CD14-positive monocyte (primary cell): ENCODE measurements at places on chromosomes 6 and 20.

DNA sequence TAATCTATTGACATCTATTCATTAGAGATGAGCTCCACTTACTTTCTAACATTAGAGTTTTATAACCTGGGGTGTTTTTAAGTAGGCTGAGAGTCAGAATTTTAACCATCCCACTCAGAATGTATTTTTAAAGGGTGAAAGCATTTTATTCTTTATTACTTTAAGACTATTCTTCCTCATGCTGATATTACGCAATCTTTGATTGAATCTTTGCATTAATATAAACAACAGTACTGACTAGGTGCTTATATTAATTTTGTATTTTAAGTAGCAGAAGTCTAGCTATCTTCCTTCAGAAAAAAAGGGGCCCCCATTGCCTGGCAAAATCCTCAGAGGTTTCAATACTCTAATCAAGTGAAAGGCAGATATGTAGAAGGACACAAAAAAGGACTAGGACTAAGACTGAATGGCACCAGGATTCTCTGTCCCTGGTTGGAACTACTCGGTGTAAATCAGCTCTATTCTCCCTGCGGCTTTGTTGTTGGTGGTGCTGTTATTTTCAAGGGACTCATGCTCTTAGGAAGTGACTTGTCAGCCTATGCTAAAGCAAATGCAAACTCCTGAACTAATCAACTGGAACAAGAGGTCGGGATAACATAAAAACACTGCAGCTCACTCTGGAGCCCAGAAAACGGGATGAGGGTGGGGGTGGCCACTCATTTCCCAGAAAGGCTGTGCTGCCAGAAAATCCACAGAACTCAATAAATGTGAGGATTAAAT, 1324.4 kb downstream of the GRIK2 start:
- DNase-seq, result no peak

- DNase-seq, result no peak
Measured at GRCh38 chr20:17936286-17936760, 32.3 kb downstream of the SNX5 start.

DNA sequence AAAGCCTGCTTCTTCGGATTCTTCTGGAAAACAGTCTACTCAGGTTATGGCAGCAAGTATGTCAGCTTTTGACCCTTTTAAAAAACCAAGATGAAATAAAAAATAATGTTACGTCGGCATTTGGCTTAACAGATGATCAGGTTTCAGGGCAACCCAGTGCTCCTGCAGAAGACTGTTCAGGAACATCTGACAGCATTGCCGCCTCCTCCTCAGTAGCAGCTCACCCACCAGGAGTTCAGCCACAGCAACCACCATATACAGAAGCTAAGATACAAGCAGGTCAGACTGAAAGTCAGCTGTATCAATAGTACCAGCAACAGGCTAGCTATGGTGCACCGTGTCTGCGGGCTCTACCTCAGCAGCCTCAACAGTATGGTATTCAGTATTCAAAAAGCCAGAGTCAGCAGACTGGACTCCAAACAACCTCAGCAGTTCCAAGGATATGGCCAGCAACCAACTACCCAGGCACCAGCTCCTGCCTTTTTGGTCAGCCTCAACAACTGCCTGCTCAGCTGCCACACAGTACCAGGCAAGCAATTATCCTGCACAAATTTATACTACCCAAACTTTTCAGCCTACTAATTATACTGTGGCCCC, 51.9 kb downstream of the BTBD9 start:
- no peak for DNase-seq

DNA sequence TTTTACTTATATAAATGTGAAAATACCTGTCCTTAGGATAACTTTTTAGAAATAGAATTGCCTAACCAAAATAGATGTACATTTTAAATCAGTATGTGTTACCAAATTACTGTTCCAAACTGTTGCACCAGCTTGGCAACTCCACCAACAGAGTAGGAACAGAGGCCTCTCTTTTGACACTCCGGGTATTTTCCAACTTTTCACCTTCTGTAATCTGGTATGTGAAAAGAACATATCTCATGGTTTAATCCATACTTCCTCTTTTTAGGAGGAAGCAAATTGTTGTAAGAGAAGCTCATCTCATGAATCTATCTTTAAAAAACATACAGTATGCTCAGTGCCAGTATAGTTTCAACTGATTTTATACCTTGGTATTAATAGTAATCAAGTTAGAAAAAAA, 24.9 kb downstream of the RNF144B start:
- peak; percentile 97 for DNase-seq

DNA sequence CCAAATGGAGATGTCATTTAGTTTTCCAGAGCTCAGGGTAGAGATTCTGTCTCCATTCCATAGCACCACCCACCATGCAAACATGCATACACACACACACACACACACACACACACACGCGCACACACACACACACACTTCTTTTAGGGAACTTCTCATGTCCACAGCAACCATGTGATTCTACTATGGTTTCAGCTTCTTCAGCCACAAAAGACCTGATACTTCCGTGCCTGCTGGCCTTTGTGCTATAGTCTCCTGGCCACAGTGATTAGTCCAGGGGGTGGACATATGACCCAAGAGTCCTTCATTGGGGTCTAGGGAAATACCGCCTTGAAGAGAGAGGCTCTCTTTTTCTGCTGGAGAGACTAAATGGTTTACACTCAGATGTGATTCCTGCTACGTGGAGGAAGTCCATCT, 53.5 kb downstream of the CARMIL1 start:
- peak; percentile 25 for DNase-seq

GRCh38 chr20:61882716-61883615, 182.7 kb downstream of the TAF4 start:
- no peak for DNase-seq

GRCh38 chr6:7138046-7138531, 30.3 kb downstream of the RREB1 start:
- DNase-seq, result no peak

GRCh38 chr6:89640804-89641203, 2.3 kb upstream of the LYRM2 start:
- DNase-seq, result no peak

DNA sequence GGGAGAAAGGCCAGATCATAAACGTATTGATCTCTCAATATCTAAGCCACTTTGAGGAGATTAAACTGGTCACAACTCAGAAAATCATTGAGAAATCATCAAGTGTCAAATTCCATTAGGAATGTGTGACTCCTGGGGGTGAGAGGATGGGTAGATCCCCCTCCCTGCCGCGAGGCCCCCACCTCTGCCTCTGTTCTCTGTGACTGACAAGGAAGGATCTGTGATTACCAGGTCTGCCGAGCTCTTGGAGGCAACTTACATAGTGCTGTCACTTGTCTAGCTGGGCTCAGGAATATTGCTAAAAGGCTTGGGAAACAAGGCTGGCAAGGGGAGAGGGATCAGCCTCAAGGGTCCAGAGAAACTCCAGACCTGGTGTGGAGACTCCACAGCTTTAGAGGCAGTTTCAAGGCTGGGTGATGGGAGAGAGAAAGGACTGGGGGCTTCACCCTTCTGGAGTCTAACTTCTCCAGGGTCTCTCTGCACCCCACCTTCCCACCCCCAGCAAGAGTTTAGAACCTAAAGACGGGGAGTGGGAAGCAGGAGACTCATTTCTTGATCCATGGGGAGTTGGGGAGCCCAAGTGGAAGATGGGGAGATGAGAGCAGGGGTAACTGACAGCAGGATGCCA, 11.6 kb upstream of the ARMC12 start:
- no peak for DNase-seq

GRCh38 chr6:83976037-83976755, 57.4 kb upstream of the MRAP2 start:
- DNase-seq, result no peak

DNA sequence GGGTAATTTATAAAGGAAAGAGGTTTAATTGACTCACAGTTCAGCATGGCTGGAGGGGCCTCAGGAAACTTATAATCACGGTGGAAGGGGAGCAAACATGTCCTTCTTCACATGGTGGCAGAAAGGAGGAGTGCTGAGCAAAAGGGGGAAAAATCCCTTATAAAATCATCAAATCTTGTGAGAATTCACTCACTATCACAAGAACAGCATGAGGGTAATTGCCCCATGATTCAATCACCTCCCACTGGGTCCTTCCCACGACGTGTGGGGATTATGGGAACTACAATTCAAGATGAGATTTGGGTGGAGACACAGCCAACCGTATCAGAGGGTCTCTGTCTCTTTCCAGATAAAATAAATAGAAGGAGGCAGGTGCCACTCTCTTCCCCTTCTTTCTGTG, 48.7 kb downstream of the TNFAIP3 start:
- no peak for DNase-seq

GRCh38 chr6:97394160-97394748, 111.2 kb upstream of the MMS22L start:
- DNase-seq, result peak; percentile 63

- DNase-seq, result no peak
Measured at GRCh38 chr6:44228836-44229235, 5.4 kb downstream of the SLC29A1 start.

- DNase-seq, result no peak
Measured at GRCh38 chr6:154402081-154402780, 45.6 kb upstream of the IPCEF1 start.

DNA sequence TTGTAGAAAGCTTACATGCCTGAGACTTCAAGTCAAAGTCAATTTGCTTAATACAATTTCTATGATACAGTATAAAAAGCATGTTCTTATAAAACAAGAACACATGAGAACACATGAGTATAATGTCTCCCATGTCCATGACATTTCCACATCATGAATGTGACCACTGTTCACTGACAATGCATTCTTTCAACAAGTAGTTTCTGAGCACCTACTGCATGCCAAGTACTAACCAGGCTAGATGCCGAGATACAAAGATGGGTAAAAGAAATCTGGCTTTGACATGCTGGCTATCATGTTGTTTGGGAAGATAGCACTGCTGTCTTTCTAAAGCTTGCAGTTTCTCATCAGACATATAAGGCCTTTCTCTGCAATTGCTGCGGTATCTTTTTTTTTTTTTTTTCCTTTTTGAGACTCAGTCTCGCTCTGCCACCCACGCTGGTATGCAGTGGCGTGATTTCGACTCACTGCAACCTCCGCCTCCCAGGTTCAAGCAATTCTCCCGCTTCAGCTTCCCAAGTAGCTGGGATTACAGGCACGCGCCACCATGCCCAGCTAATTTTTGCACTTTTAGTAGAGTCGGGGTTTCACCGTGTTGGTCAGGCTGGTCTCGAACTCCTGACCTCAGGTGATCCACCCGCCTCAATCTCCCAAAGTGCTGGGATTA, 123.6 kb upstream of the DST start:
- no peak for DNase-seq

GRCh38 chr20:49448917-49449316, 33.6 kb downstream of the KCNB1 start:
- no peak for DNase-seq

GRCh38 chr6:89924231-89924630, 30.0 kb downstream of the GJA10 start:
- no peak for DNase-seq

DNA sequence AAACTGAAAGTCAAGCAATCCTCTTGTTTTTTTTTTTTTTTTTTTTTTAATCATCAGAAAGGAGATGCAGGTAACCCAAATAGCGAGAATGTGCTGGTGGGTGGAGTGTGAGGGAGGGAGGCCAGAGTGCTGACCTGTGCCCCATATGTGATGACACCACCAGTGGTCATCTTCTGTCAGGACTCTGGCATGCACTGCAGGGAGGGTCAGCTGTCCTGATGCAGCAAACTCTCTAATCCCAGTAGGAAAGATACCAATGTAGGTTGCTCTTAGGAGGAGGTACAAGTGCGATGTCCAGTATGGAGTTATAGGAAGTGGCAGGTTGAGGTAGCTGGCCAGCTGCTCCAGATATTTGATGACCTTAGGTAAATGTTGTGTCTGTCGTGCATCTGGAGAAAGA, 2.8 kb upstream of the CST4 start:
- no peak for DNase-seq

DNA sequence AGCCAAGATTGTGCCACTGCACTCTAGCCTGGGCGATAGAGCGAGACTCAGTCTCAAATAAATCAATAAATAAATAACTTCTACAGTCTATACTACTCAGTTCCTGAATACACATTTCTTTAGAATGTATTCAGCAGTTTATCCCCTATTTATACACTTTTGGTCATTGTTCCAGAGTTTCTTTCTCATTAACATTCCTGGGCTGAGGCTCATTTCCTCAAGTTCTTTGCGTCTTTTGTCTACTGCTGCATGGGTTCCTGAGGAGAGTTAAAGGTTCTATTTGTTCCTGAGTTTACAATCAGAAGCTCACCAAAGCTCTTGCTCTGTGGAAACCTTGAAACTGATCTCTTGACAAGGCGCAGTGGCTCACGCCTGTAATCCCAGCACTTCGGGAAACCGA, 37.7 kb upstream of the SASH1 start:
- no peak for DNase-seq

DNA sequence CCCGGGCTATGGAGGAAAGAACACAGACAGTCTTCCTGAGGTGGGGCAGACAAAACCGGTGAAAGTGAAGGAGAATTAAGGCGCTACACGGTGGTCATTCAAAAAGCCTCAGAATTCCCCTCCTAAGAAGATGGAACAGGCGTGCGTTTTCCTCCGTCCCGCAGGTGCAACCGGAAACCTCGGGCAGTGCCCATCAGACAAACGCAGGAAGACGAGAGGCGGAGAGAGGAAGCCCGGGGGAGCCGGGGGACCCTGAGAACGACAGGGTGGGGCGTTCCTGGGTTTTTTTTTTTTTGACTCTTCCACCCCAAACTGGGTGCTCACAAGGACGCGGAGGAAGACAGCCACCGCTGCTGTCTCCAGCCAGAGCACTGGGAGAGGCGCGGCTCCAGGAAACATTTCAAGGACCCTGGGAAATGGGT, 25.4 kb downstream of the TTLL2 start:
- DNase-seq, result no peak

- no peak for DNase-seq
Measured at GRCh38 chr6:108097882-108098281, 23.3 kb upstream of the OSTM1 start.

DNA sequence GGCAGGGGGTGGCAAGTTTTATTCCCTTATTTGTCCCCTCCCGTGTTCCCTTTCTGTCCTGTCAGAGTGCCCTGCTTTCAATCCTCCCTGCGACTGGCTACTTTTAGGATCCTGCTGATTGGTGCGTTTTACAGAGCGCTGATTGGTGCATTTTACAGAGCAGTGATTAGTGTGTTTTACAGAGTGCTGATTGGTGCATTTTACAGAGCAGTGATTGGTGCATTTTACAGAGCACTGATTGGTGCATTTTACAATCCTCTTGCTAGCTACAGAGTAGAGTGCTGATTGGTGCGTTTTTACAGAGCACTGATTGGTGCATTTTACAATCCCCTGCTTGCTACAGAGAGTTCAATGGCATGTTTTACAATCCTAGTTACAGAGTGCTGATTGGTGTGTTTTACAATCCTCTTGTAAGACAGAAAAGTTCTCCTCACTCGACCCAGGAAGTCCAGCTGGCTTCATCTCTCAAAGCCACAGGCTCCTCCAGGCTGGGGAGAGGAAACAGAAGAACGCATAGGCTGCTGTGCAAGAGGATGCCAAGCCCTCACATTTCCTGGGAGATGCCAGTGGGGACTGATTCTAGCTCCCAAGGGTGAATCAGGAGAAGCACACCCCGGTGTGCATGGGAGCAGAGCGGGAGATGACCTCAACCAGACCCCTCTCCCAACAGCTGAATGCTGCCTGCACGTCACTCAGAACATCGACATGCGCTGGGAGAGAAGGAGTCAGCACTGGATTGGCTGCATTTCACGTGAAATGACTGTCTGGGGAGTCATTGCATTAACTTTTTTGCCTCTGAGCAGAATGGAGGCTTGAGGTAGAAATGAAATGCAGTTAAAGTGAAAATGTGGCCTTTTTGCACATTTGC, 48.3 kb upstream of the SLC22A23 start:
- no peak for DNase-seq

- no peak for DNase-seq
Measured at GRCh38 chr6:56758553-56758952, 115.9 kb upstream of the DST start.

GRCh38 chr6:123448306-123448884, 188.4 kb downstream of the TRDN start:
- DNase-seq, result no peak
